ENCODE measurements at places on chromosomes 4 and X. TPM values are rescaled to one million over a fixed set of nuclear protein-coding genes. Genes with fewer than 3 reads are reported as not detected.

Gene IL3RA
- 0.53 TPM for total RNA-seq

Gene GDPD2
- total RNA-seq: not detected

Gene PRR32
- not detected for total RNA-seq

Gene CT47B1
- not detected for total RNA-seq

Gene RBM41
- 16.5 TPM for total RNA-seq

Gene SLC10A6
- total RNA-seq: not detected

Gene NPNT
- total RNA-seq: not detected

DNA sequence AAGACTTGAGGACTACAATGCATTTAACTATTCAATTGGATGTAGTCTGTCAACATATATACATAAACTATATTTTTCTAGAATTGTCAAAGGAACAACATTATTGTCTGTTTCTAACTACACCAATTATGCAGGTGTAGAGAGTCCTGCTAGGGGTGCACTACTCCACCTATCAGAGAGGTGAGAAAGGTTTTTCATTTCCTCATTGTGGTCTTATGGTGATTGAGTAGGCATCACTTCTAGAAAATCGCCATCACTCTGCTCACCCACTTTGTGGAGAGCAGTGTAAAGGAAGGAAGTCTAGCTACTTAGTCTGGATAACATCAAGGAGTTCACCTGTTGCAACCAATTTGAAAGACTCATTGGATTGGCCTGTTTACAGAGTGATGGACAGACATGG is 4.4 kb upstream of the ADH1C start:
- H3K4me3 ChIP-seq: no peak overlapping the region
- H3K36me3 ChIP-seq: no peaks in the 10 kb centered on the region
- no peak overlapping the region for H3K27ac ChIP-seq
- no peaks in the 10 kb centered on the region for H3K4me1 ChIP-seq

DNA sequence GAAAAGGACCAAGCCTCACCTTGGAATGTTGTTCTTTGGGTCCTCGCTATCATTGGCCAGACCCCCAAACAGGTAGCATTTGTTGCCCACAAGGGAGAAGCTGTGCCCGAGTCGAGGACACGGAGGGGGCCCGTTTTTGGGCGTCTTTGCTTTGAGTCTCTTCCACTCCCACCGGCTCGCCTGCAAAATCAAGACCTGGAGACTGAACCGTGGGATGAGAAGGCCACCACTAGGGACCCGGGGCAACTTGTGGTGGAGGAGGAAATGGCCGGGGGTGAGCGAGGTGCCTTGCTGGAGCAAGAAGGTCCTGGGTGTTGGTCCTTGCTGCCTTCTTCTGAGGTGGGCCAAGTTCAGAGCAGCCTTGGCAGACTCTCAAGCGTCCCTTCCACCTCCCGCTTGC is 7.5 kb downstream of the HCFC1 start:
- H3K4me1 ChIP-seq: peaks cover 45% of the 10 kb centered on the region
- H3K4me3 ChIP-seq: no peak overlapping the region
- no peak overlapping the region for H3K27ac ChIP-seq

- no peak overlapping the region for H3K27ac ChIP-seq
- no peak overlapping the region for H3K4me3 ChIP-seq
- no peaks in the 10 kb centered on the region for H3K36me3 ChIP-seq
- no peak for DNase-seq
- H3K4me1 ChIP-seq: no peaks in the 10 kb centered on the region
These were observed 465.6 kb upstream of the AGA start for GRCh38 chr4:177907736-177908424.

GRCh38 chrX:54452920-54453319 is 12.7 kb downstream of the TSR2 start:
- no peaks in the 10 kb centered on the region for H3K36me3 ChIP-seq
- DNase-seq: no peak
- H3K4me1 ChIP-seq: no peaks in the 10 kb centered on the region
- H3K27me3 ChIP-seq: no peaks in the 10 kb centered on the region

GRCh38 chr4:165971933-165972332 is 98.9 kb downstream of the TLL1 start:
- DNase-seq: no peak
- no peaks in the 10 kb centered on the region for H3K4me1 ChIP-seq
- no peaks in the 10 kb centered on the region for H3K36me3 ChIP-seq

DNA sequence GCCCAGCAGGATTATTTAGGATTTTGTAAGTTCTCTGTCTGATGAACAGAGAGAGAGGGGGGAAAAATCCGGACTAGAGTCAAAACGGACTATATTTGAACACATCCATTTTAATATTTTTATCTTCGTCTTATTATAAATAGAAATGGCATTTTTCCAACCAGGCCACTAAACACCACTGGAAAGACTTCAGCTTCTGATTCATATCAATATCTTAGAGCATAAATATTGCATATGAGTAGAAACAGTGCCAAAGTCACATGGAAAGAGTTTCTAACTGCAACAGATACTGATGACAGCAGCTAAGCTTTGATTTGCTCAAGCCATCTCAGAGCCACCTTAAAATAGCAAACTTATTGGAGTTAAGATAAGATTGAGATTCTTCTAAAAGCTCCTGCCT is 456 bp downstream of the PPARGC1A start:
- no peak for DNase-seq
- H3K27ac ChIP-seq: no peak overlapping the region
- no peaks in the 10 kb centered on the region for H3K36me3 ChIP-seq
- no peaks in the 10 kb centered on the region for H3K27me3 ChIP-seq
- H3K4me3 ChIP-seq: no peak overlapping the region
- H3K4me1 ChIP-seq: peaks cover 2% of the 10 kb centered on the region

DNA sequence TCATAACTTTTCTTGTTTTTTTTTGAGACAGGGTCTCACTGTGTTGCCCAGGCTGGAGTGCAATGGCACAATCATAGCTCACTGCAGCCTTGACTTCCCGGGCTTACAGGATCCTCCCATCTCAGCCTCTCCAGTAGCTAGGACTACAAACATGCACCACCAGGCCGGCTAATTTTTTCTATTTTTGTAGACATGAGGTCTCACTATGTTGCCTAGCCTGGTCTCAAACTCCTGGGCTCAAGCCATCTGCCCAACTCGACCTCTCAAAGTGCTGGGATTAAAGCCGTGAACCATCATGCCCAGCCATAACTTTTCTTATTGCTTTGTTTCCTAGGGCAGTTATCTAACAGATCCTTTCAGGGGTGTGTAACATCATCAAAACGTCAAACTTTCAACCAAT is 11.8 kb downstream of the SEC24D start:
- no peak for DNase-seq
- no peak overlapping the region for H3K4me3 ChIP-seq
- no peaks in the 10 kb centered on the region for H3K27me3 ChIP-seq
- no peaks in the 10 kb centered on the region for H3K4me1 ChIP-seq
- H3K36me3 ChIP-seq: peaks cover 43% of the 10 kb centered on the region

DNA sequence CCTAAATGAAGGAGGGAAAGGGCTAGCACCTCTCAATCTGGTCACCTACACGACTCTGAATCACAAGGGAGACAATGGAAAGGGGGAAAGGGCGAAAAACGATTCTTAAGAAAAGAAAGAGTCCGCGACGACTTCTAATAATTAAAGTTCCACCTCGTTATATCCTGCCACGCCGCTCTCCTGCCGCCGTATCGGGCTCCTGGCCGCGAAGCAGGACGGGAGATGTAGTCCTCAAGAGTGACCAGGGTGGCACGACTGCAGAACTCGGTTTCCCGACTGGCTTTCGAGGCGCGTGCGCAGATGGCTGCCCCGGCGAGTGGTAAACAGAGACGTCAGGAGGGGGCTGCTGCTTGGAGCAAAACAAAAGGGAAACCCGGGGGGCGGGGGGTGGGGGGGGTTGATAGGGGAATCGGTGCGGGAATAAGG is at the start of gene FOXO4:
Gene FOXO4 (plus strand): TSS at position 297 of the 426 bp plus-strand sequence. CDS start 678 bp downstream, outside the sequence.
- DNase-seq: peak; percentile 72
- peaks cover 26% of the 10 kb centered on the region for H3K4me1 ChIP-seq
- H3K4me3 ChIP-seq: peak within 1 kb of the TSS; percentile 95
- H3K27me3 ChIP-seq: no peaks in the 10 kb centered on the region
- peaks cover 2% of the 10 kb centered on the region for H3K36me3 ChIP-seq
- H3K27ac ChIP-seq: peak within 1 kb of the TSS; percentile 93

DNA sequence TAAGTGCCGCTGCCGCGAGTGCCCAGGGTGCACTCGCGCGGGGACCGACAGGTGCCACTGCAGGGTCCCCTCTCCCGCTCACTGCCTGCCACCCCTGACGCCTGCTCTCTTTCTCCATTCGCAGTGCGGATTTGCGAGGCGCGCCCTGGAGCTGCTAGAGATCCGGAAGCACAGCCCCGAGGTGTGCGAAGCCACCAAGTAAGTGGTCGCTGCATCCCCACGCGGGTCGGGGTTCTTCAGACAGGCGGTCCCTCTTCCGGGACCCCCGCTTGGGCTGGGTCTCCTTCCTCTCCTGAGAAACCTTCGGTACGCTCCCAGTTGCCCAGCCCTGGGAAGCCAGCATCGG is 547 bp downstream of the GUCY1A1 start:
- H3K36me3 ChIP-seq: no peaks in the 10 kb centered on the region
- H3K27ac ChIP-seq: no peak overlapping the region
- peaks cover 16% of the 10 kb centered on the region for H3K4me1 ChIP-seq

GRCh38 chr4:18689308-18690115 is 668.0 kb upstream of the LCORL start:
- no peaks in the 10 kb centered on the region for H3K4me1 ChIP-seq
- H3K27me3 ChIP-seq: no peaks in the 10 kb centered on the region
- DNase-seq: no peak
- H3K27ac ChIP-seq: no peak overlapping the region

DNA sequence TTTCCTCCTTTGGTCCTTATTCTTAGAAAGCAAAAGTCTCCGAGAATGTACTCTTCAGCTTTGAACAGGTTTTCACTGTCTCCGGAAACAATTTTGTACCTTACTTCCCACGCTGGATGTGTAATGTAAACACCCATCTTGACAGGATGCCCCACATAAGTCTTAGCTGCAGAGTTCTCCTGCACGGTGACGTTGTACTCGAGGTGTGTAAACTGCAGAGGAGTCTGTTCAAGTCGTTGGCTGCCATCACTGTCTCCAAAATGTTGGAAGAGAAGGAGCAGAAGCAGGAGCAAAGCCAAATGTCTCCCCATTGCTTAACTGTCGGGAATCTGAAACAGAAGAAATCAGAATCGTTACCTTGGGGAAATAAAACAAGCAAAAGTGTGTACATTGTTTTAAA is 14.1 kb downstream of the FAT1 start:
- H3K4me1 ChIP-seq: no peaks in the 10 kb centered on the region
- H3K4me3 ChIP-seq: no peak overlapping the region
- H3K27ac ChIP-seq: no peak overlapping the region
- H3K36me3 ChIP-seq: no peaks in the 10 kb centered on the region
- no peaks in the 10 kb centered on the region for H3K27me3 ChIP-seq

GRCh38 chrX:120790118-120790517 is 85.5 kb downstream of the CT47B1 start:
- H3K27ac ChIP-seq: no peak overlapping the region
- no peaks in the 10 kb centered on the region for H3K27me3 ChIP-seq
- H3K4me1 ChIP-seq: no peaks in the 10 kb centered on the region
- H3K4me3 ChIP-seq: no peak overlapping the region
- no peaks in the 10 kb centered on the region for H3K36me3 ChIP-seq
- no peak for DNase-seq

GRCh38 chrX:24150898-24151297 is 1.4 kb downstream of the ZFX start:
- H3K27ac ChIP-seq: peak overlapping the region; percentile 86
- no peak for DNase-seq
- H3K36me3 ChIP-seq: peaks cover 26% of the 10 kb centered on the region
- H3K4me3 ChIP-seq: peak overlapping the region; percentile 86

GRCh38 chr4:41215969-41216293 is 1.6 kb upstream of the APBB2 start:
- H3K27me3 ChIP-seq: peaks cover 56% of the 10 kb centered on the region
- DNase-seq: no peak
- H3K4me1 ChIP-seq: peaks cover 31% of the 10 kb centered on the region
- peak overlapping the region; percentile 77 for H3K4me3 ChIP-seq
- H3K36me3 ChIP-seq: no peaks in the 10 kb centered on the region

GRCh38 chrX:151919610-151920009 is 6.9 kb downstream of the MAGEA4 start:
- H3K27me3 ChIP-seq: no peaks in the 10 kb centered on the region
- H3K4me1 ChIP-seq: no peaks in the 10 kb centered on the region
- no peaks in the 10 kb centered on the region for H3K36me3 ChIP-seq

GRCh38 chrX:123518791-123519190 is 214.1 kb downstream of the THOC2 start:
- H3K4me3 ChIP-seq: no peak overlapping the region
- DNase-seq: no peak
- H3K4me1 ChIP-seq: no peaks in the 10 kb centered on the region
- no peaks in the 10 kb centered on the region for H3K36me3 ChIP-seq
- no peak overlapping the region for H3K27ac ChIP-seq
- H3K27me3 ChIP-seq: no peaks in the 10 kb centered on the region

- peak overlapping the region; percentile 37 for H3K4me3 ChIP-seq
- peaks cover 39% of the 10 kb centered on the region for H3K4me1 ChIP-seq
- peaks cover 4% of the 10 kb centered on the region for H3K36me3 ChIP-seq
- no peak overlapping the region for H3K27ac ChIP-seq
- no peak for DNase-seq
These were observed 293.0 kb upstream of the CLNK start for GRCh38 chr4:10977534-10977933.

GRCh38 chrX:21479695-21480270 is 105.6 kb downstream of the CNKSR2 start:
- H3K4me3 ChIP-seq: no peak overlapping the region
- peak; percentile 14 for DNase-seq
- H3K27me3 ChIP-seq: no peaks in the 10 kb centered on the region

- no peak overlapping the region for H3K4me3 ChIP-seq
- no peaks in the 10 kb centered on the region for H3K4me1 ChIP-seq
- no peaks in the 10 kb centered on the region for H3K27me3 ChIP-seq
- no peak for DNase-seq
- H3K36me3 ChIP-seq: peaks cover 11% of the 10 kb centered on the region
These were observed 123.9 kb downstream of the ANTXR2 start for GRCh38 chr4:79949178-79949577.

DNA sequence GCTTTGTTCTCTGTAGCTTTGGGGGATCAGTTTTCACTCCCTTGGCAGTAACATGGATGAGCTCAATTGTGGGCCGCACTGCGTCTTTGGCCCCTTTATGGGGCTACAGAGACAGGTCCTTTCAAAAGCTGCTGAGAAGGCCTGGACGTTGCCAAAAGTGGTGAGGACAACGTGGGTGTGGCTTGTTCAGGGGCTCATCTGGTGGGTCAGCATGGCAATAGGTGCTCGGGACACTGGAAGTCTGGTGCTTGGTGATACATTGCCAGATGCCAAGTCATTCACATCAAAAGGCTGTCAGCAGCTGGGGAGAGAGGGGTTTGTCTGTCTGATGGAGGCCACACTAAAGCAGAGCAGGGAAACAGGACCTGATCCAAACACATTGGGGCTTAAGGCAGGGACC is 149.8 kb upstream of the EOLA2 start:
- no peaks in the 10 kb centered on the region for H3K36me3 ChIP-seq
- no peaks in the 10 kb centered on the region for H3K27me3 ChIP-seq
- H3K4me1 ChIP-seq: peaks cover 8% of the 10 kb centered on the region
- DNase-seq: no peak

DNA sequence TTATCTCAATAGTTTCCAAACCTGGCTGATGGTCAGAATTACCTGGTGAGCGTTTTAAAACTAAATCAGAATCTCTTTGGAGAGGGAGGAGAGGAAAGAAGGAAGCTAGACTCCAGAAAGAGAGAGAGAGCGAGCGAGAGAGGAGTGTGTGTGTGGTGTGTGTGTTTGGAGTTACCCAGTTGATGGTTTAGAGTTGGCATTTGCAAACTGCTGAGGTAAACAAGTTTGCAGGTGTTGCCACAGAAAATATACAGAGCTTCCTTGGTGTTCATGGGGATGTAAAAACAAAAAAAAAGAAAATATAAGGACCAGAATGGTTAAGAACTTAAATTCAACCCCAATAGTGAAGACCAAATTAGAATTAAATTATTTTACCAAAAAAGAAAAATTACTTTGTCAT is 26.4 kb upstream of the LAP3 start:
- no peak overlapping the region for H3K27ac ChIP-seq
- no peak overlapping the region for H3K4me3 ChIP-seq
- peaks cover 11% of the 10 kb centered on the region for H3K27me3 ChIP-seq
- H3K4me1 ChIP-seq: peaks cover 4% of the 10 kb centered on the region

All from activated B cell treated with CpG ODN at 0.5 μM for 24 hours (primary cell).